Central memory CD8-positive, alpha-beta T cell (primary cell): ENCODE measurements at places on chromosomes 1 and 21.

DNA sequence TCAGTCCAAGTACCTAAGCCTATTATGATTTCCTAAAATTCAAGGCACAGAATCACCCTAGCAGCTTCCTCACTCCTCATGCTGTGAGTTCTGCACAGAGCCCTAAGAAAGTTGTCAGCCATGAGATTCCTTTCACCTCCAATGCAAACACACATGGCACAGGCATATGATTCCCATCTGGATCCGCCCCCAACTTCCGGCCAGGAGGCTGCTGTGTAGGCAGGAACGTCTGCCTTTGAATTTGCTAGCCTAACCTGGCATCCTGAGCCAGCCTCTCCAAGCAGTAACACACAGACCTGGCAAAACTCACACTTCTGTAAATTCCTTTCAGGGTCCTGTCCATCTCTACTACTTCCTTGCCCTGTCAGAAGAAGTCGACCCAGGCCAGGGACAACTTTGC, 521.1 kb upstream of the BEND5 start:
- no peak for DNase-seq

DNA sequence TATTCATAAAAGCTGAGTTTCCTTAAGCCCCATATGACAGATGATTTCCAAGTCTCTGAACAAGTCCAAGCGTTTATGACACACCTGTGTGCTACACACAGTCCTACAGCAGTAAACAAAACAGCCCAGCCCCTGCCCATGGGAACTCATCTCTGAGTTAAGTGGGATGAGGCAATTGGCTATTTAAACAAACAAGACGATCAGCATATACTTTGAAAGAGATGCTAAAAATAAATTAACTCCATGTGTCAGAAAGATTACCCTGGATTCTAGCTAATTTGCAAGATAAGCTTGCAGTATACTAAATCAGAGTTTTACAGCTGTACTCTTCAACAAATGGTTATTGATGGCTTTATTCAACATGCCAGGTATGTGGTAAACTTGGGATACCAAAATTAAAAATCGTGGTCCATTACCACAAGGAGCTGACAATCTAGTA, 7.0 kb downstream of the PSMG1 start:
- no peak for DNase-seq

DNA sequence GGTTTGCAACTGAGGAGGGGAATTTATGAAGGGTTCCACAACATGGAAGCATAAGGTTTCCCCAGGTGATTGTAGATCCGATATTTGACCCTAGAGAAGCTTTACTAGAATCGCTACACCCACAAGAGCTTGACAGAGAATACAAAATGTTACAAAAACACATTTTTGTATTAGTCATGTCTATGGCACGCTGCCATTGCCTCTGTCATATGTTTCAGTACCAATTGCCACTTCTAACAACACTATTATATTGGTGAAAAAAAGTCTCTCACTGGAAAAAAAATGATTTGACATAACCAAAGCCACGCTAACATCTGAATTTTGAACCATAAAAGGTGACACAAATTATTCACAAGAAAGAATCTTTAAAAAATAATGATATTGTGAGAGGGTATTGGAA, 214.5 kb downstream of the KCNT2 start:
- no peak for DNase-seq

DNA sequence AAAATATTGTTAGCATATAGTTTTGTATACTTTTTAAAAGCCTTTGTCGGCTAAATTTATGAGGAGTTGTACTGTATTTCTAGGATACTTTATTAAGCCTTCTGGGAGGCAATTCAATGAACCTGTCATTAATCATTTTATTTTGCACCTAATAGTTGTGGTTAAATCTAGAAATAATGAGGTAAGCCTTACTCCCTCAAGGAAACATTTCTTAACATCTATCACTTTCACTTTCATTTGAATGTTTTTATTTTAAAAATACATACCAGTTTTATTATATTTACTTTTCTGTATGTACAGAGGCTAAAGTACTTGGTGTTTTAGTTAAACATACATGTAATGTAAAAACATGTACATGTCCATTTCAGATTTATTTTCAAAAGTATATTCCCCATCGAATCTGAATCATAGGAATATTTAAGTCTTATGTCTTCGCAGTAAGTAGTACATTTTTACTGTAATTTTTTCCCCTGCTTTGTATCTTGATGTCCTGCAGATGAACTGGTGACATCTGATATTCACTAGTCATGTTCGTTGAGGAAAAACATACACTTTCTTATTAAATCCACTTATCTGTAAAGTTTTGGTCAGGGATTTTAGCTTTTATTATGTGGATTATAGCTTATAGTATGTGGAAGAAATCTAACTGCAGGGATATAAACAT, 82.8 kb downstream of the DISP1 start:
- DNase-seq, result no peak

- DNase-seq, result no peak
Observed at GRCh38 chr1:29346576-29346975, 110.3 kb downstream of the PTPRU start.

DNA sequence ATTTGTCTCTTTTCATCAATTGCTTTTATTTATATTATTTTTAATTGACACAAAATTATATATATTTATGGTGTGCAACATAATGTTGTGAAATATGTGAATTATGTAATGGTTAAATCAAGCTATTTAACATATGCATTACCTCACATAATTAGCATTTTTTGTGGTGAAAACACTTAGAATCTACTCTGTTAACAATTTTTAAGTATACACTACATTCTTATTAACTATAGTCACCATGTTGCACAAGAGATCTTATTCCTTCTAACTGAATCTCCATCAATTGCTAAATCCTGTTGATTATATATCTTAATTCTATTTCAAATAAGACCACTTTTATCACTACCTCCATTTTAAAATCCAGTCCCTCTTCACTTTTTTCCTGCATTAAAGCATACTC, 42.5 kb downstream of the PLPPR5 start:
- DNase-seq, result no peak

GRCh38 chr1:205273551-205273982, 45.8 kb downstream of the TMCC2 start:
- peak; percentile 80 for DNase-seq

- no peak for DNase-seq
Observed at GRCh38 chr1:23913212-23913880, at the start of gene CNR2. CNR2 (minus strand) TSS chr1:23913362; CDS start chr1:23875617, 37,745 bp downstream.

- DNase-seq, result no peak
Observed at GRCh38 chr1:173122958-173123852, 72.5 kb upstream of the TNFSF18 start.

DNA sequence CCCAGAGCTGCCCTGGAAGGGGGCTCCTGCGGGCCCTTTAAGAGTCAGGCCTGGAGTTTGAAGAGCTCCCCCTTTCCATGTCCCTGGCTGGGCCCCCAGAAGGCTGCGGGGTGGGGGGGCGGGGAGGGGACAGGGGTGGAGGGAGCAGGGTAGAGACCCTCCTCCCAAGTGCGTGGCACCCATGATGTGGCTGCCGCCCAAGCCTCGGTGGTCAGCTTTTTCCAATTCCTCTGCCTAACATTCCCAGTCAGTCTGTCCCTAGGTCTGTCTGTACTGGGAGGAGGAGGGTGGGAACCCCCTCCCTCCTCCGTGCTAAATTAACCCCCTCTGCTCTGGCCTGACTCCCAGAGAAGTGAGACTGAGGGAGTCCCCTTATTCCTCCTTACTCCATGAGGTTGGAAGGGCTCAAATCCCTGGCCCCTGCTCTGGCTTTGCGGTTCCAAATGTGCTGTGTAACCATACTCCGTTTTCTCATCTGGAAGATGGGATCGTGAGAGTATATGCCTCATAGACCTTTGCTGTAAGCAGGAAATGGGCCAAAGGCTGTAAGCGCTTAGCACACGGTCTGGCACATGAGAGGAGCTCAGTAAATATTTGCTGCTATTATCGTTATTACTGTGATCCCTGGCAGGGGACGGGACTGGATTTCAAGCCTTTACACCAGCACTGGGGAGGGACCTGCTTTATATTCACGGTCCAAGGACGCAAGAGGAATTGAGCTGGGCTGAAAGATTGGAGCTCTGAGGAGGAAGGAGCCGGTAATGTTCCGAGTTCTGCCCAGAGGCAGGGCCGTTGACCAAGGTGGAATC, 658 bp upstream of the COL16A1 start:
- DNase-seq, result no peak

DNA sequence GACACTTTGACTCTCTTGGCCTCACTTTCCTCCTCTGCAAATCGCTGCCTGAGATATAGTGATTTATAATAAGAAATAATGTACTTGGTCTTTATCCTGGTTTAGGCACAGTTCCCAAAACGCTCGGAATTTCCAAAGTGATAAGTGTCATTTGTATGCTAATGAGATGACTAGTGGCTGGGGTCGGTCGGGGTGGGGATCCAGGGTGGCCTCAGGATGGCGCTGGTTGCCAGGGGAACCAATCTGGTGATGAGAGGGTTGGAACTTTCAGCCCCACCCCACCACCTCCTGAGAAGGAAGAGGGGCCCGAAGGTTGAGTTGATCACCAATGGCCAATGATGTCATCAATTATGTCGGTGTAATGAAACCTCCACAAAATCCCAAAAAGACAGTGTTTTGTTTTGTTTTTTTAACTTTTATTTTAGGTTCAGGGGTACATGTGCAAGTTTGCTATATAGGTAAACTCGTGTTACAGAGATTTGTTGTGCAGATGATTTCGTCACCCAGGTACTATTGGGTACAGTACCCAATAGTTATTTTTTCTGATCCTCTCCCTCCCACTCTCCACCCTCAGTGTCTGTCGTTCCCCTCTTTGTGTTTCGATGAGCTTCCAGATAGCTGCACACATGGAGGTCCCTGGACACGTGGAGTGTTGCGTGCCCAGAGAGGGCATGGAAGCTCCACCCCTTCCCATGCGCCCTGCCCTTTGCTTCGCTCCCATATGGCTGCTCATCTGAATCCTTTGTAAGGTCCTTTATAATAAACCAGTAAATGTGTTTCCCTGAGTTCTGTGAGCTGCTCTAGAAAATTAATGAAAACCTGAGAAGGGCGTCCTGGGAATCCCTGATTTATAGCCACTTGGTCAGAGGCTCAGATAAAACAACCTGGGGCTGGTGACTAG, 97.2 kb downstream of the KCNN3 start:
- DNase-seq, result no peak

GRCh38 chr1:177067752-177068410, 96.6 kb downstream of the ASTN1 start:
- no peak for DNase-seq

DNA sequence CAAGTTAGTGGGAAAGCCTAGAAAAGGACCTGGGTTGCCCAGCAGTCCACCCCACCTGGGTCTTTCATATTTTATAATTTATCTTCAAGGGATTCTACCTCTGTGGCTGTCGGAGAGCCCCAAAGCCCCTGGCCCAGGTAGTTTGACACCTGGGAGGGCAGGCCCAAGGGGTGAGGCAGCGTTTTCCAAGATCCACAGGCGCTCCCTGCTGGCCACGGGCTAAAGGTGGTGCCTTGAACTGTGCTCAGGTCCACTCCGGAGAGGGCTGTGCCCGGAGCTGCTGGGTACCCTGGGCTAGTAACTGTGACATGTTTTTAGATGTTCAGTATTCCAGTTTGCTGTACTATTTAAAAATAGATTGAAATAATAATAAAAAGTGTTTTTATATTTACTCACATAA, 37.2 kb upstream of the CRNN start:
- no peak for DNase-seq

- no peak for DNase-seq
Observed at GRCh38 chr1:35506960-35507912, 50.0 kb downstream of the KIAA0319L start.

DNA sequence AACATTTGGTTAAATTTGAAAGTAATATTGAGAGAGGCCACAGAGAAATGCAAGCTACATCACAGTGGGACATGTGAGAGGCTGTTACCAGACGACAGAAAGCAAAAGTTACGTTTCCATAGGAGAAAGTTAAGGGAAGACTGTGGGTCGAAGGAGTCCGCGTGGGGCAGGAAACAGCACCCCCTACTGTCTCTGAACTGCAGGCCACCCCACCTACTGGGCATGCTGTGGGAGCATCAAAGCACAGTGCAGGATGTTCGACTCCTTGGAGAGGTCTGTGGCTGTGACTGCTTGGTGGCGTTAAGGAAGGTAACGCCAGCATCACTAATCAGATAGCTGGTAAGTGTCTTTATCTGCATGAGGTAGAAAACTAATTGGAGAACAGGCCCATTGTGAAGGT, 123.9 kb downstream of the PTBP2 start:
- DNase-seq, result no peak

GRCh38 chr1:39670689-39671088, 1.2 kb downstream of the NT5C1A start:
- DNase-seq, result no peak

- no peak for DNase-seq
Observed at GRCh38 chr1:61981870-61982660, 212.6 kb upstream of the L1TD1 start.

DNA sequence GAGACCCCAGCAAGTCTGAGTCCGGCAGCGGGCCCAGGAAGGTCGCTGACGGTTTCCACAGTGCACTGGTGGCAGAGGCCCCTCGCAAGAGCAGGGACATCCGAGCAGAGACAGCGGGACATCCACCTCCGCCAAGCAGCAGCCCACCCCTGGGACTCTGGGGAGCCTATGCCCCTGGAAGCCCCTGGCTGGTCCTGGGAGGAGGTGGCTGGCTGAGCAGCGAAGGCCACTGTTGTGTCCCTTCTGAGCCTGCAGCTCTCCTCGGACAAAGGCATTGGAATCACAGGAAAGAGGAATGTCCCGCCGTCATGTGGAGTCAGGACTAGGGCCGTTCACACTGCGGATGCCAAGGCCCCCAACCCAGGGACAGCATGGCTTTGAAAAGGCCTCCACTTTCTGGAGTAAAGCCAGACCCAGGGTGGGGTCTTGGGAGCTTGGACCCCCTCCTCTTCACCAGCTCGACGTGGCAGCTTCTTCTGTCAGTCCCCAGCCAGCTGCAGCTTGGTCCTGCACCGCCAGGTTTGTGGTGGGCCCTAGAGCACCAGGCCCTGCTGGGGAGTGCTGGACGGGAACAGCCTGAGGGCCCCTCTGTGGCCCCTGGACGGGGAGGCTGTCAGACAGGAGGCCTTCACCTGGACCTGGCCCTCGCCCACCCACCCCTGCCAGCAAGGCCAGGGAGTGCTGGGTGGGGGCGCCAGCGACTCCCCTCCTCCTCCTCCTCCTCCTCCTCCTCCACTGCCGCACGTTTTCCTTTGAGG, 1.4 kb downstream of the MEGF6 start:
- DNase-seq, result no peak

- DNase-seq, result no peak
Observed at GRCh38 chr1:175079338-175079737, 11.7 kb downstream of the TNN start.

DNA sequence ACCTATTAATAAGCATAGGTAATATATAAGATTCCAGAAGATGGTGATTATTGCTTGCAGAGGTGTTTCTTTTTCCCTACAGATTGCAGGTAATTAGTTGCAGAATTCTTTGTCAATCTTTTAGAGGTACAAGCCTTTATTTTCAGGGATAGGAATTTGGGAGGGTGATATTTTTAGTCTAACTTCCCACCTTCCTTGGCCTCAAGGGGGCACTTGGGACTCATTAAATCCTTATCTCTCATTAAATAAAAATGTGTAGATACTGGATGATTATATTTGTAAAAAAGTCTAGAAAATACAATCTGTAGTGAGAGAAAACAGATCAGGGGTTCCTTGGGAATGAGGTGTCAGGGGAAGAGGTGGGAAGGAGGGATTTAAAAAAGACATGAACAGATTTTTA, 179.2 kb downstream of the PATJ start:
- no peak for DNase-seq
